ENCODE measurements at places on chromosomes 1 and 21. TPM values are rescaled to one million over a fixed set of nuclear protein-coding genes. Genes with fewer than 3 reads are reported as not detected.

NUAK2 gene
- total RNA-seq = 4.7 TPM

KRTAP13-3 gene
- total RNA-seq = not detected

FAM151A gene
- total RNA-seq = not detected

SAMD13 gene
- 0.39 TPM for total RNA-seq

FMOD gene
- 0.51 TPM for total RNA-seq

NR5A2 gene
- total RNA-seq = not detected

RGS13 gene
- 0.07 TPM for total RNA-seq

TEKT2 gene
- not detected for total RNA-seq

AGO4 gene
- total RNA-seq = 8.3 TPM

RAP1A gene
- 252 TPM for total RNA-seq

OR2L3 gene
- not detected for total RNA-seq

SPRR2B gene
- total RNA-seq = not detected

LRRC38 gene
- total RNA-seq = not detected

SMG7 gene
- total RNA-seq = 74.7 TPM
